ENCODE measurements at places on chromosomes 4 and X.

DNA sequence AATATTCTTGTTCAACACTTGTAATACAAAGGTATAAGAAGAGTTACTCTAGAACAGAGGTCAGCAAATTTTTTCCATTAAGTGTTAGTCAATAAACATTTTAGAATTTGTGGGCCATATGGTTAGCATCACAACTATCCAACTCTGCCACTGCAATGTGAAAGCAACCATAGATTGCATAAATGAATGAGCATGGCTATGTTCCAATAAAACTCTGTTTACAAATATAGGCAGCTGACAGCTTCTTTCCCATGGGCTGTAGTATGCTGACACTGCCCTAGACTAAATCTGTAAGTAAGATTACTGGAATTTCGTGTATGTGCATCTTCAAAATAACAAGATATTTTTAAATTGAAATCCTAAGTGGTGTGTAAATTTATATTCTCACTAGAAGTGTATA, 73.7 kb downstream of the GABRA2 start:
- H3K4me1 ChIP-seq: no peaks in the 10 kb centered on the region
- no peak overlapping the region for H3K27ac ChIP-seq
- no peaks in the 10 kb centered on the region for H3K36me3 ChIP-seq
- H3K4me3 ChIP-seq: no peak overlapping the region
- DNase-seq: no peak
- H3K27me3 ChIP-seq: no peaks in the 10 kb centered on the region

- H3K27ac ChIP-seq: no peak overlapping the region
- no peaks in the 10 kb centered on the region for H3K36me3 ChIP-seq
- no peak for DNase-seq
- no peak overlapping the region for H3K4me3 ChIP-seq
- H3K27me3 ChIP-seq: no peaks in the 10 kb centered on the region
- H3K4me1 ChIP-seq: no peaks in the 10 kb centered on the region
These were observed 89.5 kb downstream of the BMP3 start for GRCh38 chr4:81120055-81120454.

DNA sequence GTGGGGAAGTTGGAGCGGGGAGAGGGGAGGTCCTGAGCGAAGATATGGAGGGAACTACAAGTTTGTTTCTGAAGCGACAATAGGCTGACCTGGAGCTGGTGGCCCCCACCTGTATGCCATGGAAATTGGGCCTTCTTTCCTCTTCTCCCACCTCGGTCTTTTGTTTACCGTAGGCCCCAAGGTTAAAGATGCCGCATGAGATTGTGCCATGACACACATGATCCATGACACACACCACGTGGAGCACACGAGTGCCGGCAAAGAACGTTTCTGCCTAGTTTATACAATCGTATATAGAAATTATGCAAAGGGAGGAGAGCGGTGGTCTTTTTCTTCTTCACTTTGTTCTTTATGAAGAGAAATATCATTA, 408 bp downstream of the TMEM33 start:
- H3K4me3 ChIP-seq: peak overlapping the region; percentile 97
- no peaks in the 10 kb centered on the region for H3K27me3 ChIP-seq
- DNase-seq: no peak
- peaks cover 42% of the 10 kb centered on the region for H3K4me1 ChIP-seq
- H3K27ac ChIP-seq: peak overlapping the region; percentile 89

DNA sequence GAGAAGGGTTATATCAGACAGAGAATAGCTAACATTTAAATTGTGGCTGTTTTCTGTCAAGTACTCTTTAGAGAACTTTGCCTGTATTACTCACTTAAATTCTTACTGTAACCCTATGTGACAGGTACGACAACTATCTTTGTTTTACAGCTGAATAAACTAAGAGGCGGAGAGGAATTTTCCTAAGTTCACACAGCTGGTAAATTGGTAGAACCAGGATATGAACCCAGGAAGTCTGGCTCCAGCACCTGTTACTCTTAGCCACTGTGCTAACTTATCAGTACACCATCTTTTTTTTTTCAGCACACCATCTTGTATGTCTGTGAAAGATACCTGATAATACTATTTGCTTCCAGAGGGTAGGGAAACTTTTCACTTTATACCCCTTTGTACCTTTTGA, 2.0 kb upstream of the SYP start:
- H3K27me3 ChIP-seq: peaks cover 2% of the 10 kb centered on the region
- no peak overlapping the region for H3K4me3 ChIP-seq
- no peaks in the 10 kb centered on the region for H3K36me3 ChIP-seq
- no peaks in the 10 kb centered on the region for H3K4me1 ChIP-seq

DNA sequence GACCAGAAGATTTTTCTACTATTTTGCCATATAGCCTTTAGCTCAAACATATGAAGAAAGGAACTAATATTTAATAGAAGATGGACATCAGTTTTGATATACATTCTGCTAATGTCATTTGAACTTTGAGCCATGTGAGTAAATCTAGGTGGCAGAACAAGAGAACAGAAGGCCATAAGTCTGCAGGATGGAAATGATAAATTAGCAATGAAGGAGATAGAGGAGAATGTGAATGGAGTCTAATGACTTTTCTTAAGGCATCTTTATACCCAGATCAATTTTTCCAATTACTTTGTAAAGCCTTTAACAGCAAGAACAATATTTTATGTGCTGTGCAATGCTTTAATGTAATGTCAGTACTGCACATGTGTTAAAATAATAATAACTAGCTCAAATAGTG, 30.1 kb upstream of the ALG13 start:
- H3K27me3 ChIP-seq: no peaks in the 10 kb centered on the region
- no peak overlapping the region for H3K27ac ChIP-seq
- H3K36me3 ChIP-seq: no peaks in the 10 kb centered on the region
- DNase-seq: no peak

DNA sequence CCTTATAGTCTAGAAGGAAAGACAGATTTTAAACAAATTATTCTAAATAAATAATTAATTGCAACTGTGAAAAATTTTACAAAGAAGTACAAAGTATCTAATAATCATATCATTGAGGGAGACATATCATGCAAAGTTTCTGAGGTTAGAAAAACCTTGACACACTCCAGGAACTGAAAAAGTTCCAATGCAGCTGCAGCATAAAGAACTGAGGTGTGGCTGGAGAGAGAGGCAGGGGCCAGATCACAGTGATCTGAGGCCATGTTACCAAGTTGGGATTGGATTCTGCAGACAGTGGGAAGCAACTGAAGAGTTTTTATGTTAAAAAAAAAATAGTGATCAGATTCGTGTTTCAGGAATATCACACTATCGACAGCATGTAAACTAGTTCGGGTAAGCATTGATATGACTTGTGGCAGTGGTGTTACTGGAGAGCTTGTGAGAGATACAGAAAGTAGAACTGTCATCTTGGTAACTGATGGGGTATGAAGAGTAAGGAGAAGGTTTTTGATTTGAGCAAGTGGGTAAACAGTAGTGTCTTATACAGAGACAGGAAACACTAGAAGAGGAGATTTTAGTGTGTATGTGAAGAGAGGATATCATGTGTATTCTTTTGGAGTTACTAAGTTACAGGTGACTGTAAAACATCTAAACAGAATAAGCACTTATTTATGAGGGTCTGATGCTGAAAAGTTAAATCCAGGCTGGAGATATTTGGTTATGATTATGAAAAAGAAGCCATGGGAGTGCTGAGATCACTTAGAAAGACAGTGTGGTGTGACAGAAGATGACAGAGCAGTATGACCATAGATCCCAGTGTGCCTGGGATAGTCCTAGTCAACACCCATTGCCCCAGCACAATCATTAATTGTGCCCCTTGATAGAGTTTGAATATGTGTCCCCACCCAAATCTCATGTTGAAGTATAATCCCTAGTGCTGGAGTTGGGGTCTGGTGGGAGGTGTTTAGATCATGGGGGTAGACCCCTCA, 15.6 kb upstream of the SPRY1 start:
- peaks cover 15% of the 10 kb centered on the region for H3K4me1 ChIP-seq
- peaks cover 3% of the 10 kb centered on the region for H3K27me3 ChIP-seq
- DNase-seq: no peak

- H3K4me3 ChIP-seq: no peak overlapping the region
- H3K36me3 ChIP-seq: peaks cover 14% of the 10 kb centered on the region
- H3K27ac ChIP-seq: no peak overlapping the region
These were observed 7.9 kb upstream of the CFP start for GRCh38 chrX:47637546-47638195.

- peaks cover 73% of the 10 kb centered on the region for H3K4me1 ChIP-seq
- H3K27me3 ChIP-seq: no peaks in the 10 kb centered on the region
- peak overlapping the region; percentile 67 for H3K27ac ChIP-seq
- H3K4me3 ChIP-seq: peak overlapping the region; percentile 34
- H3K36me3 ChIP-seq: no peaks in the 10 kb centered on the region
These were observed 50.3 kb downstream of the ARHGAP10 start for GRCh38 chr4:147782087-147782781.

- no peak for DNase-seq
- H3K4me3 ChIP-seq: no peak overlapping the region
- no peak overlapping the region for H3K27ac ChIP-seq
- no peaks in the 10 kb centered on the region for H3K36me3 ChIP-seq
- no peaks in the 10 kb centered on the region for H3K4me1 ChIP-seq
- H3K27me3 ChIP-seq: no peaks in the 10 kb centered on the region
These were observed 243.2 kb upstream of the F9 start for GRCh38 chrX:139287155-139287924.

- H3K27ac ChIP-seq: no peak overlapping the region
- H3K36me3 ChIP-seq: no peaks in the 10 kb centered on the region
- H3K4me1 ChIP-seq: no peaks in the 10 kb centered on the region
These were observed 35.5 kb downstream of the F8 start for GRCh38 chrX:154986826-154987575.

- no peak for DNase-seq
- no peaks in the 10 kb centered on the region for H3K27me3 ChIP-seq
- no peak overlapping the region for H3K27ac ChIP-seq
- no peak overlapping the region for H3K4me3 ChIP-seq
These were observed 330.1 kb upstream of the RPS6KA3 start for GRCh38 chrX:20596856-20597255.

DNA sequence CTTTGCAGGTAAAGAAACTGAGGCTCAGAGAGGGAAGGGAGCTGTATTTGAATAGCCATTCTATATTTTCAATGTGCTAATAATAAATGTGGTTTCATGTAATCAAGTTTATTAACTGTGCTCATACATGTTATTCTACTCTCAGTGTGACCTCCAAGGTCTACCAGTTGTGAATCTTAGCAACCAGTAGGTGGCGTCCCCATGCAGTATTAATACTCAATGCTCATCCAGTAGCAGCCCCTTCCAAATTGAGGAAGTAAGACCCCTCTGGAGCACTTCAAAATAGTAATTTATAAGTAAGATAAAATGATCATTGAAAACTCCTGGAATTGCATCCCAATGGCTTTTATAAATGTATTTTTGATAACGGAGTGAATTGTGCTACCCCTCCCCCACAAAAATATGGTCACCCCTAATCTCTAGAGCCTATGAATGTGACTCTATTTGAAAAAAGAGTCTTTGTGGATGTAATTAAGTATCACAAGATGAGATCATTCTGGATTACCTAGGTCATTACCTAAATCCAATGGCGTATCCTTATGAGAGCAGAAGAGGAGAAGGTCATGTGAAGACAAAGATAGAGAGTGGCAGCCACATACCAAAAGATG, 20.4 kb upstream of the SEPSECS start:
- H3K4me3 ChIP-seq: no peak overlapping the region
- DNase-seq: peak; percentile 22
- peaks cover 13% of the 10 kb centered on the region for H3K36me3 ChIP-seq
- no peaks in the 10 kb centered on the region for H3K27me3 ChIP-seq
- H3K27ac ChIP-seq: no peak overlapping the region
- peaks cover 59% of the 10 kb centered on the region for H3K4me1 ChIP-seq

GRCh38 chr4:15232366-15233263, 195.2 kb upstream of the C1QTNF7 start:
- no peaks in the 10 kb centered on the region for H3K36me3 ChIP-seq
- H3K4me1 ChIP-seq: peaks cover 48% of the 10 kb centered on the region
- H3K27me3 ChIP-seq: peaks cover 2% of the 10 kb centered on the region
- peak; percentile 69 for DNase-seq
- H3K27ac ChIP-seq: peak overlapping the region; percentile 90

GRCh38 chr4:104979083-104979760, 167.5 kb upstream of the TET2 start:
- no peak overlapping the region for H3K4me3 ChIP-seq
- H3K4me1 ChIP-seq: no peaks in the 10 kb centered on the region
- H3K36me3 ChIP-seq: no peaks in the 10 kb centered on the region
- DNase-seq: no peak
- H3K27me3 ChIP-seq: peaks cover 2% of the 10 kb centered on the region

- peaks cover 7% of the 10 kb centered on the region for H3K4me1 ChIP-seq
- DNase-seq: no peak
- no peak overlapping the region for H3K4me3 ChIP-seq
These were observed 46.2 kb downstream of the SMARCA5 start for GRCh38 chr4:143559757-143560147.

DNA sequence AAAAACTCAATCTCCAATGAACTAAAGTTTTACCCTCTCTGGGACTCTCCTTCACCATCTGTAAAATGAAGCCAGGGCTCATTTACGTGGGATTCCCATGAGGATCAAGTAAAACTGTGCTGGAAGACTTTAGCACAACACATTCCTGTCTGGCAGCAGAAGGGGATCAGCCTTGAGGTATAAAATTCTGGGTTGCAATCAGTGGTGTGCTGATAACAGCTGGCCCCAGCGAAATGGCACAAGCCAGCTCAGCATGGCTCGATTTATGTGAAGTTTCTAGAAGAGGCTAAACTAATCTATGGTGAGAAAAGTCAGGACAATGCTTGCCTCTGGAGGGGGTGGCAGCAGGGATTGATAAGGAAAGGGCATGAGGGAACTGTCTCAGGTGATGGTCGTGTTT, 28.4 kb downstream of the ZNF630 start:
- peaks cover 14% of the 10 kb centered on the region for H3K4me1 ChIP-seq
- no peak overlapping the region for H3K27ac ChIP-seq
- H3K4me3 ChIP-seq: no peak overlapping the region
- H3K27me3 ChIP-seq: peaks cover 5% of the 10 kb centered on the region
- DNase-seq: no peak

DNA sequence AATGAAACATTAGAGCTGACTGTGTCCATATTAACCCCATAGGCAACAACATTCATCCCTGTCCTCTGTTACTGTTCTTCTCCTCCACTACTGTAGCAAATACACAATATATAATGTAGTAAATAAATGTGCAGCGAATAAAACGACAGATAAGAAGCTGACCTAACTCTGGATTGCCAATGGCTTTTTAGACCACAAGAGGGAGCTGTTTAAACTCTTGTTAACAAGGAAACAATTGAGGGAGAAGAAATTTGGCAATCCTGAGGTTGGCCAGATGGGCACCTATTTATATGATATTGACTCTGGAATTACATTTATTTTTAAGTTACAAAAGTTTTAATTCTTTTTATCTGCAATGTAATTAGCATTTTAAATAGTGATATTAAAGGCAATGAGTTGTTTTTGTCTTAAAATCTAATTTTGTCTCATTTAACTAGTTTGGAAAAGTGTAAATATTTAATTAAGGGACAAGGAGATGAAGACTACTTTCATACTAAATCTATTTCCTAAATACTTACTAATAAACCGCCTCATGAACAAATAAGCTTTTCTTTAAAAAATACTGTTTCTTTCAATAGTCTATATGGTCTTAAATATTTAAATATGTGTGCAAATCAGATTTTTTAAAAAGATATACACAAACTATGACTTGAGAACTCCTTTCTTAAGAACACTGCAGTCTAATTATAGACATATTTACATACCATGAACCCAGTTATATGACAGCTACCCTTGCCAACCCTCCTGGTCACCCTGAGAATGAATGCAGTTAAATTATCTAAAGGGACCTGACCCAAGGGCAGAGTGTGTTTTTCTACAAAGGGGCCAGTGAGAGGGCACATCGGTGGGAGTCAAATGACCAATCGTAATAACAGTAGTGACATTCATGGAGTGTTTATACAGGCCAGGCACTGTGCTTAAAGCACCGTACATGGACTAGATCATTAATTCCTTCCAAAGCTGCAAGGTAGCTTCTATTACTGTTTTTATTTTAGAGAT, 52.9 kb upstream of the HPF1 start:
- H3K27me3 ChIP-seq: peaks cover 16% of the 10 kb centered on the region
- H3K27ac ChIP-seq: no peak overlapping the region
- peak; percentile 76 for DNase-seq

All from HFFc6 (cell line).